ENCODE measurements at places on chromosomes 7 and 10.

DNA sequence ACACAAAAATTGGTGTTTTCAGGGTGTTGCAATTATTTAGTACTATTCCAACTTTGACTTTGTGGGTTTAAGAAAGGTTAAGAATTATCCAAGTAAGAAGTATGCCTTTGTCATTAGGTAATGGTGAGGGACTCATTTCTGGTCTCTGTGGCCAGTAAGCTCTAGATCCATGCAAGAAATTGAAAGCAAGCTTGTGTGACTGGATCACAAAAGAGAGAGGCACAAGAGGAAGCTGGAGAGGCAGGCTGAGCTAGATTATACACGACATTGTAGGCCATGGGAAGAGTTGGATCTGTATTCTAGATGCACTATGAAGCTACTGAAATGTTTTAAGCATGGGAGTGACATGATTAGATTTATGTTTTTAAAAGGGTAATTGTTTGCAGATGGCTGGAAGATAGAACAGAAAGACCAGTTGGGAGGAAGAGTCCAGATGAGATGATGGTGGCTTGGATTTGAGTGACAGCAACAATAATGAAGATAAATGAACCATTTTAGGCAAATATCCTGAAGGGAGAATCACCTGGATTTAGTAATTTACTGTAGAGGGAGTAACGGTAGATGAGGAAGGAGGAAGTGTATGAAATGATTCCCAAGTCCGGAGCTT lies 50.0 kb downstream of the CALD1 start:
- DNase-seq = no peak

GRCh38 chr10:36448760-36449691 lies 676.4 kb upstream of the ANKRD30A start:
- no peak for DNase-seq

DNA sequence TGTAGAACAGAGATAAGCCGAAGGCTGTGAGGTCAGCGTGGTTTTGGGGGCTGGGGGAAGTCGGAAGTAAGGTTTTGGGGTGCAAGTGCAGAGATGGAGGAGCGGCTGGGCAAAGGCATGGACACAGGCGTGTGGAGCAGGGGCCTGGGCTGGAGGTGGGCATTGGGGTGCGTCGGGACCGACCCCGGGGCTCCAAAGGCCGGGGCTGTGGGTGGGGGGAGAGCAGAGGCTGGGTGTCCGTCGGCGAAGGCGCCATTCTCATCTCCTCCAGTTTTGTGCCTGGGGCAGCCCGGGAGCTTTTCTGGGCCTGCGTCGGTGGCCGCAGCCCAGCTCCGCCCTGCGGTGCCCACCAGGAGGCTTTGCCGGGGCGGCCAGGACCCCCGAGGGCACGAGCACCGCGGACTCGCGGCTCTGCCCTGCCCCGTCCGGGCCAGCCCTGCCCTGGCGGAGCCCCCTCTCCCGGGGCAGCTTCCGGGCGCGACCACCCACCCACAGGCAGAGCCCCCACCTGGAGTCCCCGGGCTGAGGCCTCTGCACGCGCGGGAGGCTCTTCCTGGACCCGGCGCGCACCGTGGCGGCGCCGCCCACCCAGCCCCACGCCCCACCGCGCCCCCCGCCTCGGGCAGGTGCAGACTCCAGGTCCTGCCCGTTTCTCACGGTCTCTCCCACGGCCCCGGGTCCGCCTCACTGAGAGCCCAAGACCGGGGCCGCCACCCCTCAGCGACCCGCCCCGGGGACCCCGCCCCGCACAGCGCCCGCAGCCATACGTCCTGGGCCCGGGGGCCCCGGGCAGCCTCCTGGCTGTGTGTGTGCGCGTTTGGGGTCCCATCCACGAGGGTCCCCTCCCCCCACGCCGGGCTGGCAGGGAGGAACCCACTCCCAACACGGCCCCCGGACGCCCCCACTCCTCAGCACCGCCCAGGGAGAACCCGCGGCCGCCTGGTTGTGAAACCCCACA lies 7.7 kb upstream of the SCART1 start:
- no peak for DNase-seq

DNA sequence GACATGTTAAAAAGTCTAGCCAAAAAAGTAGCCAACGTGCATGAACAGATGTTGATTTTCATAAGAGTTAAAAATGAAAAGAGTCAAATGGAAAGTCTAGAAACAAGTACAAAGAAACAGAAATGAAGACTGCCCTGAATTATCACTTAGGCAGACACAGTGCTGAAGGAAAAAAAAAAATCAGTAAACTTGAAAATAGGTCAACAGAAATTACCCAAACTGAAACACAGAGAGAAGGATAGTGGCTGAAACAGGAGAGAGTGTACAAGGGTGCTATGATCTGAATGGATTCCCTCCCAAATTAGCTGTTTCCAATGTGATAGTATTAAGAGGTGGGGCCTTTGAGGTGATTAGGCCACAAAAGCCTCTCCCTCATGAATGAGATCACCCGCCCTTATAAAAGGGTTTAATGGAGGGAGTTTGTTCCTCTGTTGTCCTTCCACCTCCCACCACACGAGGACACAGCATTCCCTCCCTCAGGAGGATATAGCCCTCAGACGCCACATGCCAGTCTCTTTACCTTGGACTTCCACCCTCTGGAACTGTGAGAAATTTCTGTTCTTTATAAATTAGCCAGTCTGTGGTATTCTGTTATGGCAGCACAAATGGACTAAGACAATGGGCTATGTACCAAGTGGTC lies 249.7 kb downstream of the AHR start:
- DNase-seq = no peak

DNA sequence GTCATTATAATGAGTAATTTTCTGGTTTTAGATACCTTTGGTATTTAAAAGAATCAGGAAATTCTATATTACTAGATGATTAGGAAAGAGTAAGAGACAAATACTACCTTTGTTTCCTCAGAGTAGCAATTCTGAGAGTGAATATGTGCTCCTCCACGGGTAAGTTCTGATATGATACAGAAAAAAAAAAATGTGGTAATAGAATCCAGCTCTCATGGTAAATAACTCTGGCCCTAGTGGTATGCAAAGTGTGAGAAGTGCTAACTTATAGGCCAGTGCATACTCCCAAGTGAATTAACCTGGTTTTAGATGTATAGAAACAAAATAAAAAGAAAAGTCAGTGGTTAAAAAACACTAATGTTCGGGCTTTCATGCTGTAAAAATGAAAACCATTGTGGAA lies 512.6 kb upstream of the SEMA3D start:
- no peak for DNase-seq

- no peak for DNase-seq
These were observed 282.1 kb upstream of the ZNF32 start for GRCh38 chr10:43930777-43931176.

DNA sequence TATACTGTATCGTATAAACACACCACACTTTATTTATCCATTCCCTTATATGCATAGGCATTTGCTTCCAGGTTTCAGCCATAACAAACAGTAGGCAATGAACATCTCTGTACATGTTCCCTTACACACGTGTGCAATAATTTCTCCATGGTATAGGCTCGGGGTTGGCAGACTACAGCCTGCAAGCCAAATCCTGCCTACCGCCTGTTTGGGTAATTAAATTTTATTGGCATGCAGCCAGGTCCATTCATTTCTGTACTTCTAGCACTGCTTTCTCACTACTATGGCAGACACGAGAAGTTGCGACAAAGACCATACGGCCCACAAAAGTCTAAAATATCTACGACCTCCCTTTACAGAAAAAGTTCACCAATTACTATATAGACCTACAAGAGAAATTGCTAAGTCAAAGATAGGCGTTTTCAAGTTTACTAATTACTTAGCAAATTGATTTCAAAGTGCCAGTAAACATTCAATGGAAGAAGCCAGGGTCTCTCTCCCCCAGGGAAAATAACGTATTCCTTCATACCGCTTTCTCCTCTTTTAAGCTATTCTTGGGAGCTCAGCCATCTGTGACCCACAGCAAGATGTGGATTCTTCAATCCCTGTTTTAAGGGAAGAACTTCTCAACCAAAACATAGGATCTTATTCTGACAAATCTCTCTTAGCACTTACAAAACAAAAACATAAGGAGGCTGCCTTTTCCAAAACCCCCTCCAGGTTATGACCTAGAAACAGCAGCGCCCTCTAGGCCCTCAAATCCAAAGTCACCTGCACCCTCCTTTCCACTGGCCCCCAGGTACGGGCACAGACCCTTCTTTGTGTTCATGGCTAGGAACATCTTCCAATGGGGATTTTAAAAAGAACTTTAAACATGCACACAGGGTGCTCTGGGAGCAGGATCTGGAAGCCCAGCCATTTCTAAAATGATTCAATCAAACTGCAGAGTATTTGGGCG lies 100.5 kb downstream of the FGFR2 start:
- DNase-seq = no peak

DNA sequence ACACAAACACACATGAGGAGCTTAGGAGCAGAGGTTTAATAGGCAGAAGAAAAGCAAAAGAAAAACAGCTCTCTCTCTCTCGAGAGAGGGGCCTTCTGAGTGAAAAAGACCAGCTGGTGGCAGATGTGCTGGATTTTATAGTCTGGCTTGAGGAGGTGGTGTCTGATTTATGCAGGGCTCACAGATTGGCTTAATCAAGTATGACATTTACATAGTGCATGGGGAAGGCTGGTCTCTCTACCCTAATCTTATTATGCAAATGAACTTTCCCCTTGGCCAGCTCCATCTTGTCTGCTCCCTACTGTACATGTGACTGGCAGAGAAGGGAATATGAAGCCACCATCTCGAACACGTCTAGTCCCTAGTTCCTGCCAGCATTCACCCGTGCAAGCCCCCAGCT lies 219.5 kb upstream of the ZNF804B start:
- no peak for DNase-seq

DNA sequence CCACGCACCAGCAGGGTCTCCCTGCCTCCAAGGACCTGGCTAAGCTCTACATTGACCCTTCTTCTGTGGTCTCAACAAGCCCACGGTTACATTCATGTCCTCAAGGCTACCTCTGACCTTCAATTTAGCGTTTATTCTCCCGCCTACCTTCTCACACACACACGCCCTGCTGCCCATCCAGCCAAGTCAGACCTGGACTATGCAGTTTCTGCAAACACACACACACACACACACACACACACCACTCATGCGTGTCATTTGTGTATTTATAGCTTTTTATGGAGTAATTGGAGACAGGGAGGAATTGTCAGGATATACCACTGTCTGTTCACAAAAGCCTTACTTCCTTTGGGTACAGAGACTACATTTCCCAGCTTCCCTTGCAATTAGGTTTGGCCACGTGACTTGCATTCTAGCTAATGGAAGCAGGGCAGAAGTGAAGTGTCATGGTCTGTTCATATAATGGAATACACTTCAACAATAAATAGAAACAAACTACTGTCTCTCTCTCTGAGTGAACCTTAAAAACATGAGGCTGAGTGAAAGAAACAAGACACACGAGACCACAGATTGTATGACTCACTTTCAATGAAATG lies 53.8 kb upstream of the CPXM2 start:
- no peak for DNase-seq
